ENCODE measurements at places on chromosomes 13 and 19. TPM values are rescaled to one million over a fixed set of nuclear protein-coding genes. Genes with fewer than 3 reads are reported as not detected.
A peak's percentile ranks its signal among the peaks of the same experiment; 100 is the strongest.

The JSRP1 gene
- total RNA-seq: 0.58 TPM

The PRDX2 gene
- total RNA-seq: 59.7 TPM

The ZNF223 gene
- total RNA-seq: 1.1 TPM

The RAB20 gene
- total RNA-seq: 0.89 TPM

The PRR22 gene
- total RNA-seq: 4.9 TPM

The CEBPA gene
- total RNA-seq: 0.84 TPM

The TMPRSS9 gene
- not detected for total RNA-seq

The NLRP9 gene
- total RNA-seq: not detected

The C13orf42 gene
- total RNA-seq: not detected

The EBI3 gene
- total RNA-seq: not detected

The CARD8 gene
- total RNA-seq: 71.1 TPM

The ZNF563 gene
- total RNA-seq: 4.5 TPM

The CCDC124 gene
- 26.9 TPM for total RNA-seq

GRCh38 chr13:106187501-106188095 lies 347.9 kb downstream of the EFNB2 start:
- no peak for DNase-seq

DNA sequence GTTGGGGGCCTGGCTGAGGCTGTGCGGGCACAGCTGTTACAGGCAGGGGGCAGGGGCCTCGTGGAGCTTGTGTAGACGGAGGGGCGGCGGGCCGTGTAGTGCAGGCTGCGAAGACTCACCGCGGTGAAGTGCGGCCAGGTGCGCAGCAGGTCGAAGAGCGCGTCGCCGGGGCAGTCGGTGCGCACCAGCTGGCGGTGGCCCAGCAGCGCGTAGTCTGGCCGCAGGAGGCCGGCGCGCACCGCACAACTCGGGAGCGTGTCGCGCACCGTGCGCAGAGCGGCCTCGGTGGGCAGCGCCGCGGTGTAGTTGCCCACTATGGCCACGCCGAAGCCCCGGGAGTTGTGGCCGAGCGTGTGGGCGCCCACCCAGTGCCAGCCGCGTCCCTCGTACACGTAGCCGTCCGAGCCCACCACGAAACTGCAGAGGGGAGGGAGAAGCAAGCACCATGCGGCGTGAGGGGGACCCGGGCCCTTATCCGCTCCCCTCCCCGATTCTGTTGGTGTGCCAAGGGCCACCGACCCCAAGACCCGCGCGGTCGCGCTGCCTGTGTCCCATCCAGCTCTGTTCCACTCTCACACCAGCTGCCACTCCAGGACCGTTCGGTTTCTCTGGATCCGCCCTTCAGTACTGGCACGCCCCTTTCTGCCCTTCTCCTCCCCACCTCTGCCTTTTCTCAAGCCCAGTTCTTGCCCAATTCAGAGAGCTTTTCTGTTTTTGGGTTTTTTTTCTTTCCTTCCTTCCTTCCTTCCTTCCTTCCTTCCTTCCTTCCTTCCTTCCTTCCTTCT lies 5.4 kb upstream of the RASAL3 start:
- DNase-seq: peak; percentile 50

GRCh38 chr13:21557995-21558394 lies 46.0 kb downstream of the MICU2 start:
- DNase-seq: no peak

DNA sequence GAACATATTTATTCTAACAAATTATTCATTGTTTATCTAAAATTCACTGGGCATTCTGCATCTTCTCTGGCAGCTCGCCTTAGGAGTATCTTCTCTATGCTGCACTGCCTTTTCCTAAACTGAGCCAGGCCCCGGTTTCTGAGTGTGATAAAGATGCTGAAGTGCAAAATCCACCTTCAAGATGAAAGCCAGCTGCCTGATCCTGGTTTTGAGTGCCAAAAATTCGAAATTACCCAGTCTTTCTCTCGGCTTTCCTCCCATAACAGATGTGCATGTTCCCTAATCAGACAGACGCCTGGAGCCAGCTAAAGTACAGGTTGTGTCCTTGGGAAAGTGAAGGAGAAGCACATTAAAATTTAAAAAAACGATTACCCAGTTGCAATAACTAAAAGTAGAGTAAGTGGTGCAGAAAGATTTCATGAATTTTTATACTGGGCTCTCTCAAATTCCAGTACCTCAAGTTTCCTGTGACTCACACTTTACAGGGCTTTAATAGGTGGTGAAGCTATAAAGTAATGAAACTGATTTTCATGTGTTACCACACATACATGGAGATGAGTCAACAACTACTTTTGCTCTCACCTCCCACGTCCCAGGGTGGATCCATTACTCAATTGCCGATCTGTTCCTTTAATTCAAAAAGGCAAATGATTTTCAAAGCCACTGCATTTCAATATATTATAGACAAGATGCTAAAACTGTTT lies 65.0 kb upstream of the GTF2F2 start:
- no peak for DNase-seq

- no peak for DNase-seq
These were observed at the start of gene F2RL3 for GRCh38 chr19:16888629-16889365. Gene F2RL3 (plus strand): TSS chr19:16888999. CDS start chr19:16889190, 191 bp downstream.

GRCh38 chr13:111857846-111858560 lies 208.9 kb upstream of the SOX1 start:
- DNase-seq: no peak

- no peak for DNase-seq
These were observed 38.5 kb upstream of the FGF14 start for GRCh38 chr13:102440259-102440936.

- no peak for DNase-seq
These were observed 23.0 kb downstream of the FAM216B start for GRCh38 chr13:42804244-42804874.

DNA sequence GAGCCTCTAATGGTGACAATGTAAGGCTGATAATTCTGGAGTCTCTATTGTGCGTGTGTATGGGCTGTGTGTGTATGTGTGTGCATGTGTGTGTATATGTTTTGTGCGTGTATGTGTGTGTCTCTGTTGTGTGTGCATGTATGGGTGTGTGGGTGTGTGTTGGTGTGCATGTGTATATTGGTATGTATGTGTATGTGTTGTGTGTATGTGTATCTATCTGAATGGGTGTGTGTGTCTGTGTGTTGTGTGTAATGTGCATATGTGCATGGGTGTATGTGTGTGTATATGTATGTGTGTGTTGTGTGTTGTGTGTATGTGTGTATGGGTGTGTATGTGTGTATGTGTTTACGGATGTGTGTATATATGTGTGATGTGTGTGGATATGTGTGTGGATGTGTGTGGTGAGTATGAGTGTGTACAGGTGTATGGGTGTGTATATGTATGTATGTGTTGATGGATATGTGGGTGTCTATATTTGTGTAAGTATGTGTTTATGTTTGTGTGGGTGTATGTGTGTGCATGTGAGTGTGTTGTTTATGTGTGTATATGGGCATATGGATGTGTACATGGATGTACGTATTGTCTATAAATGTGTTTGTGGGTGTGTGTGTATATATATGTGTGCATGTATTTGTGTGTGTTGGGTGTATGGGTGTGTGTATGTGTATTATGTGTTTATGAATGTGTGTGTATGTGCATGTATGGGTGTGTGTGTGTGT lies 366.7 kb downstream of the UQCRFS1 start:
- DNase-seq: no peak

DNA sequence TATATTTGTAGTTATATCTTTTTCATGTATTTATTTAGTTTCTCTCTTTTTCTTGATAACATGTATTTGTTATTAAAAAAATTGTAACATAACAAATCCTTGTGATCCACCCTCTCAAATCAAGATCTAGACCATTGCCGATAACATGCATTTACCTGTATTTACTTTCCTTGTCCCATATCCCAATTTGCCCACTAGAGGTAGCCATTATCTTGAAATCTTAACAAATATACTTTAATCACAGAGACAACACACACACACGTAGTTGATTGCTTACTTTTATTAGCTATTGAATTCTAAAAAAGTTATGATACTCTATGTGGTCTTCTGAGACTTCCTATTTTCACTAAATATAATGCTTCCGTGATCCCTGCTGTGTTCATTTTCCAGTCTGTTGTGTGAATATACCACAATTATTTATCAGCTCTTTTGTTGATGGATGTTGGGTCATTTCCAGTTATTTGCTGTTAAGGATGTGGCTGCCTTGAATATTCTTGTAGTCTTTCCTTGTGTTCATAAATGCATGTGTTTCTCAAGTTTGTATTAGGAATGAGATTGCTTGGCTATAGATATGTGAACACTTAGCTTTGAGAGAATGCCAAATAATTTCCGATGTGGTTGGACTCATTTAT lies 31.3 kb upstream of the ZMYM2 start:
- no peak for DNase-seq

- DNase-seq: peak; percentile 46
These were observed 10.7 kb downstream of the ANO8 start for GRCh38 chr19:17323964-17324332.

- DNase-seq: no peak
These were observed 18.6 kb downstream of the POP4 start for GRCh38 chr19:29624489-29625185.

DNA sequence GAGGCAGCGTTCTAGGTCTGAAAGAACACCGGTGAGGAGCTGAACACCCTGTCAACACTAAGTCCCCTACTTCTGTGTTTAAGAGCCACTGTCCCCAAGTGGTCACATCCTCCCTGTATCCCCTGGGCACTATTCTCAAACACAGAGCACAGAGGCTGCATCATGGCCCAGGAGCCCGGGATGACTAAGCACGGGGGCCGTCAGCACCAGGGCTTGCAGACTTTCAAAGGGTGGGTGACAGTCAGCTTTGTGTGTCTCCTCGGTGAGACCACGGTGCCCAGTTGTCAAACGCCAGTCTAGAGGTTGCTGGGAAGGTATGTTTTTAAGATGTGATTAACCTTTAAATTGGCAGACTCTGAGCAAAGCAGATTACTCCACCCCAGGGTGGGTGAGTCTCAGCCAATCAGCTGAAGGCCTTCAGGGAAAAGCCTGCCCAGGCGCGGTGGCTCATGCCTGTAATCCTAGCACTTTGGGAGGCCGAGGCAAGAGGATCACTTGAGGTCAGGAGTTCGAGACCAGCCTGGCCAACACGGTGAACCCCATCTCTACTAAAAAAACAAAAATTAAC lies 8.0 kb downstream of the MAP2K2 start:
- no peak for DNase-seq

DNA sequence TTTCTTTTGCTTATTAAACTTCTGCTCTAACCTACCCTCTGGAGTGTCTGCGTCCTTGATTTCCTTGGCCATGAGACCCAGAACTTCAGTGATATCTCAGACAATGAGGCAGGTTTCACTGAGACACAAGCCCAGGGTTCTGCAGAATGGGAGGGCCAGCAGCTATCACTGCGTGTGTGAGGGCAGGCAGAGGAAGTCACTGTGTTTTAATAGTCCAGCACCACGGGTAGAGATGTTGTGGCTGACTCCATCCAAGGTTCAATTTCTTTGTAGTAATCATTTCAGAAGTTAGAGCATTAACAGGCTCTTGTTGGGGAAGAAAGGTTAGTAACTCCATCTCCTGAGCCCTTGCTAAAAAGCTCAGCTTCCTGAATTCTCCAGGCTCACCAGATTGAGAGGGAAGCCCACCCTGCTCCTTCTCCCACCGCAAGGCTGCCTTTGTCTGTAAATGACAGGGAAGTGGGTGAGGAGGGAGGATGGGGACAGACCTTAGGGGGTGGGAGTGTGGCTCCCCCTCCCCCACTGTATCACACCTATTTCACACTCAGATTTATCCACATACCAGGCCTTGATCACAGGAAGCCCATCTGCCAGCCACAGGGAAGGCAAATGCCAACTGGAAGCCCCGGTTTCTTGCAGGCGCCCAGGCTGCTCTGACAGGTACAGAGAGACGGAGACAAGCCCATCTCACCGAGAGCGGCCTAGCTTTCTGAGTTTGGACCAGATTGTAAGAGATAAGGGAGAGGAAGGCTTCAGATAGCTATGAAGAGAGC lies 2.1 kb downstream of the C19orf12 start:
- DNase-seq: no peak

GRCh38 chr13:31756346-31756745 lies 17.0 kb downstream of the RXFP2 start:
- DNase-seq: no peak

DNA sequence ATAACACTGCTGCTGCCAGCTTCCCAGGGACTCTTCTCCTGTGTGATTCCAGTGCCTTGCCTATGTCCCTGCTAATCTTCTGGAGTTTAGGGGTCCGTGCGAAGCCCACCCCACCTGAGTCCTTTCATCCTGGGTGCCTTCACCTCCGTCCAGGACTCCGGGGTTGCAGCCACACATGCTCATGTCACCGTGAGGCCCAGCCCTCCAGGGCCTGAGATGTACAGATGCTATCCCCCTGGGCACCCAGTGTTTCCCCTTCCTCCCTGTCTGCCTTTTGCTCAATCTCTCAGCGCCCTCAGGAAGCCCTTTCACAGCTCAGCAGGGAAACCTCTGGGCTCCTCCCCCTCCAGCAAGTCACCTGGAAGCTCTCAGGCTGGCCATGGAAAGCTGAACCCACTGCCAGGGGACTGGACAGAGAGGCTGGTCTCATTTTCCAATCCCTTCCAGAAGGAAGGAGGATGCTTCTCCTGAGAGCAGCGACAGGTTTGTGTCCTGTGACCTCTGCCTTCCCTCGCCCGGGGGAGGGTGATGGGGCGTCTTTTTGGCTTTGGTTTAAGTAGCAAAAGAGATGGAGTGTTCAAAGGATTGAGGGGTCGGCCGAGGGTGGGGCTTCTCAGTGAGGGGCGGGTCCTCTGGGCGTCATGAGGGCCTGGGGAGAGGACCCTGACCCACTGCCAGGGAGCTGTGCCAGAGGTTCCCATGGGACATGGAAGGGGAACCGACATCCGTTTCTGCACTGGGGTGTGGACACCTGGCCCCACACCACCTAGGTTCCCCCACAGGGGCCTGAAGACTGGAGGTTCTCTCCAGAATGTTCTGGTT lies 30.8 kb upstream of the TFDP1 start:
- DNase-seq: no peak

GRCh38 chr13:112710855-112711527 lies 21.2 kb downstream of the ATP11A start:
- no peak for DNase-seq

DNA sequence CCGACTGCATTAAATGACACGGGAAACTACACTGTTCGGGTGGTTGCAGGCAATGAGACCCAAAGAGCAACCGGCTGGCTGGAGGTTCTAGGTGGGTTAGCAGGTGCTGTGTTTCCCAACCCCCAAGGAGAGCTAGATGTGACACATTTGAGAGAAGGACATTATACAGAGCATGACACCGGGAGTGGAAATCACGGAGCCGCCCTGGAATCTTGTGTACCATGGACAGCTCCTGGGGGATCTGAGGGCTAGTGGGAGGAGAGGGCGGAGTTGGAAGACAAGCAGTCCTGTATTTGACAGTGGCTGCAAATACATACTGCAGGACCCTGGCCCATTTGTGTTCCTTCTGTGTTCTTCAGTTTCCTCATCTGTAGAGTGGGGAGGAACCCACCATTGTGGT lies 2.3 kb downstream of the CEACAM18 start:
- no peak for DNase-seq

GRCh38 chr19:28715157-28715556 lies 497.8 kb downstream of the UQCRFS1 start:
- DNase-seq: no peak

GRCh38 chr13:80451641-80452040 lies 110.7 kb upstream of the SPRY2 start:
- no peak for DNase-seq

GRCh38 chr13:45807520-45808099 lies 43.9 kb downstream of the SIAH3 start:
- no peak for DNase-seq
